Effector memory CD8-positive, alpha-beta T cell (primary cell): ENCODE measurements at places on chromosomes 6 and 20.

GRCh38 chr20:53737396-53738038, 143.9 kb upstream of the ZNF217 start:
- no peak for DNase-seq
- H3K27me3 ChIP-seq, result no peaks in the 10 kb centered on the region
- H3K36me3 ChIP-seq, result no peaks in the 10 kb centered on the region
- H3K4me1 ChIP-seq, result peaks cover 22% of the 10 kb centered on the region

- H3K27ac ChIP-seq, result no peak overlapping the region
- H3K27me3 ChIP-seq, result peaks cover 81% of the 10 kb centered on the region
- H3K36me3 ChIP-seq, result peaks cover 3% of the 10 kb centered on the region
- H3K4me3 ChIP-seq, result no peak overlapping the region
These were observed 20.7 kb downstream of the GATA5 start for GRCh38 chr20:62454904-62455636.

GRCh38 chr6:736657-737446, 43.9 kb upstream of the EXOC2 start:
- no peak overlapping the region for H3K27ac ChIP-seq
- no peak for DNase-seq
- peaks cover 17% of the 10 kb centered on the region for H3K27me3 ChIP-seq
- H3K4me3 ChIP-seq, result no peak overlapping the region
- no peaks in the 10 kb centered on the region for H3K4me1 ChIP-seq

GRCh38 chr20:19777315-19777714, 19.3 kb downstream of the RIN2 start:
- no peak overlapping the region for H3K27ac ChIP-seq
- no peaks in the 10 kb centered on the region for H3K4me1 ChIP-seq
- H3K27me3 ChIP-seq, result peaks cover 5% of the 10 kb centered on the region

- no peak overlapping the region for H3K4me3 ChIP-seq
- no peaks in the 10 kb centered on the region for H3K36me3 ChIP-seq
- DNase-seq, result no peak
- H3K4me1 ChIP-seq, result peaks cover 8% of the 10 kb centered on the region
- peaks cover 51% of the 10 kb centered on the region for H3K27me3 ChIP-seq
These were observed 414.6 kb downstream of the CDH26 start for GRCh38 chr20:60372822-60373221.

GRCh38 chr6:133887156-133887879, 1.6 kb upstream of the TCF21 start:
- peaks cover 16% of the 10 kb centered on the region for H3K4me1 ChIP-seq
- no peak overlapping the region for H3K4me3 ChIP-seq
- peaks cover 97% of the 10 kb centered on the region for H3K27me3 ChIP-seq
- no peak overlapping the region for H3K27ac ChIP-seq
- H3K36me3 ChIP-seq, result no peaks in the 10 kb centered on the region

DNA sequence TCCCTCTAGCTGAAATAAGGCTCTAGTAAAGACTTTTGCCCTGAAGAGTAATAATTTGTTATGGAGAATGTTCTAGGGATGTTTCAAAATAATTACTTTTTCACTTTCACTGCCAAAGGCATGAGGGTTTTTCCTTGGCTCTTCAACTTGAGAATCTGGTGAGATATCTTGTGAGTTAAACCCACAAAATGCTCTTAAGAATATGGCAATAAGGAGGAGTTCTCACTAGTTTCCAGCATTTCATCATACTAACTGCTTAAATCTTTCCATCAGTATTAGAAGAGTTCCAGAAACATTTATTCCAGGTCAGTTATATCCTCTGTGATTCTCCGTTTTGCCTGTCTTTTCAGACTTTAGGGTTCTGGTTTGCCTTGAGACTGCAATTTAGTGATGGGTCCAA, 785.6 kb upstream of the GJE1 start:
- H3K36me3 ChIP-seq, result no peaks in the 10 kb centered on the region
- no peak overlapping the region for H3K4me3 ChIP-seq
- no peaks in the 10 kb centered on the region for H3K27me3 ChIP-seq
- no peaks in the 10 kb centered on the region for H3K4me1 ChIP-seq

DNA sequence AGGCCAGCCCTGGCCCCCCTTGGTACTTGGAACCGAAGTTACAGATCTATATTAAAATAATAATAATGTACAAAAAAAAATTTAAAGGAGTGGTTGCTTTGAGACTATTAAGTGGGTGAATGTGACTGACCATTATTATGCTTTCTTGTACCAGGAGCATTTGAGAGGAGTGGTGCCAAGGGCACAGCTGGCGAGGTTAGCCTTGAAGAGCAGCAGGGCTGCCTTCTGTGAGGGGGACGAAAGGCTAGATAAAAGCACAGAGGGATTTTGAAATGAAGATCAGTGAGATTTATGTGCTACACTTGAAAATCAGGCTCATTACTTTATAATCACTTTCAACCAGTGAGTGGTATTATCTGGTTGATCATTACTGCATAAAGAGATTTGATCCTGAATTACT, 48.6 kb downstream of the FIG4 start:
- no peak overlapping the region for H3K27ac ChIP-seq
- no peaks in the 10 kb centered on the region for H3K27me3 ChIP-seq
- H3K4me1 ChIP-seq, result no peaks in the 10 kb centered on the region

- no peaks in the 10 kb centered on the region for H3K36me3 ChIP-seq
- no peak overlapping the region for H3K4me3 ChIP-seq
- no peak overlapping the region for H3K27ac ChIP-seq
- H3K27me3 ChIP-seq, result peaks cover 18% of the 10 kb centered on the region
- H3K4me1 ChIP-seq, result no peaks in the 10 kb centered on the region
These were observed 567.9 kb upstream of the CITED2 start for GRCh38 chr6:139942331-139942730.

DNA sequence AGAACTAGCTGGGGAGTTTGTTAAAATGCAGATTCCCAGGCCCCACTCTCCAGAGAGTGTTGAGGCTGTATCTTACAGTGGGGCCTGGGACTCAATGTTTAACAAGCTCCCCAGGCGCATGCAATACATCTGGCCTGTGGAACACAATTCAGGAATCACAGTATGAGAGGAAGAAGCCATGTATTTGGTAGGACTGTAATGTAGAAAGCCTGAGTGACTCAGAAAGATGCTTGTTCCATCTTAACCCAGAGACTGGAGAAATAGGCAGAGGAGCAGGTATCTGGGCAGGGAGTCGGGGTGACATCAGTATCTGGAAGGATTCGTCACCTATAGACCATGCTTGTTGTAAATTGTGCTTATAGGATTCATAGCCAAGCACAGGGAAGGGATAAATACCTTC, 90.5 kb downstream of the UNC5CL start:
- H3K27ac ChIP-seq, result no peak overlapping the region
- peaks cover 27% of the 10 kb centered on the region for H3K27me3 ChIP-seq
- H3K4me1 ChIP-seq, result no peaks in the 10 kb centered on the region
- H3K36me3 ChIP-seq, result peaks cover 3% of the 10 kb centered on the region
- H3K4me3 ChIP-seq, result no peak overlapping the region

DNA sequence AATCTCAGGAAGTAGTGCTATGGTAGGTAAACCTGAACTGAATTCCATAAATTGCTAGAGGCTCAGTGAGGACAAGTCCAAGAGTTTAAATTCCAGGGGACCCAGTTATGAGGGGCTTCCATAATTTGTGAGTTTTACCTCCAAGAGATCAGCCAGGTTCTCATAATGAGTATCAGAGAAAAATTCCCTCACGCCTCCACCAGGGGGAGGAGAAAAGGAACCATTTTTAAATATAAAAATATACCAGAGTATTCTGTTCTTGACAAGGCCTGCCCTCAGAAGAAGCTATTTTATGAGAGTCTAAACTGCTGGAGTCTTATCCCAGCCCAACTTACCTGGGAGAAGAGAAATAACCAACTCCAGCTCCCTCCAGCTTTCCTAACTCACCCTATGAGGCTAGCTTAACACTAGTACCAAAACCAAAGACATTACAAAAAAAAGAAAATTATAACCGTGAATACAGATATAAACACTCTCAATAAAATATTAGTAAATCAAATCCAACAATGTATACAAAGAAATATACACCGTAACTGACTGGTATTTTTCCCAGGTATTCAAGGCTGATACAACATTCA, 158.7 kb downstream of the TFAP2A start:
- H3K27ac ChIP-seq, result no peak overlapping the region
- H3K4me3 ChIP-seq, result no peak overlapping the region
- no peaks in the 10 kb centered on the region for H3K36me3 ChIP-seq
